Ascending aorta (tissue), 2 donors: ENCODE measurements at places on chromosomes 7 and 10. TPM values are rescaled to one million over a fixed set of nuclear protein-coding genes. Genes with fewer than 3 reads are reported as not detected.

The HPSE2 gene
- not detected for total RNA-seq

The NUDT13 gene
- 7.6 TPM for total RNA-seq

The ADAM22 gene
- total RNA-seq, result 0.85 TPM

The RAB19 gene
- not detected for total RNA-seq

The LRIT1 gene
- not detected for total RNA-seq

The RBM48 gene
- total RNA-seq, result 2.2 TPM

The TRIM50 gene
- not detected for total RNA-seq

The ATOH7 gene
- total RNA-seq, result not detected

The CARD11 gene
- 0.64 TPM for total RNA-seq

The GPR146 gene
- total RNA-seq, result 224 TPM

The CNTNAP2 gene
- not detected for total RNA-seq

- H3K27me3 ChIP-seq, result no peaks in the 10 kb centered on the region
- no peaks in the 10 kb centered on the region for H3K4me1 ChIP-seq
- H3K36me3 ChIP-seq, result no peaks in the 10 kb centered on the region
- no peak overlapping the region for H3K27ac ChIP-seq
These were observed 84.4 kb downstream of the KLF6 start for GRCh38 chr10:3700531-3701076.

DNA sequence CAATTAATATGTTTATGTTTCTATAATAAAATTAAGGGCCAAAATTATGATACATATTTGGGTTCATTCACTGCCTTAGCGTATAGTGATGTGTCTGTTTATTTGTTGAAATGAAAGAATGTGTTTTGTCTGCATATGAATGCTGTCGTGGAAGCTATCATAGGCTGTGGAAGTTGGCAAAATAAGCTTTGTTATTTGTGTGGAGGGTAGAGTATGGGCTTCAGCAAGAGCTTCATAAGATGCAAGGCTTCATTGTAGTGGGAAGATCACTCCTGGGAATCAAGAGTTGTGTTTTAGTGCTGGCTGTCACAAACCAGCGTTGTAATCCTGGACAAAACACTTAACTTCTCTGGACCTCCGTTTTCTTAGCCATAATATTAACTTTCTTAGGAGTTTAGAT, 2.5 kb downstream of the SLK start:
- H3K27me3 ChIP-seq, result no peaks in the 10 kb centered on the region
- no peaks in the 10 kb centered on the region for H3K36me3 ChIP-seq
- no peak overlapping the region for H3K27ac ChIP-seq
- no peak for DNase-seq
- peak overlapping the region; percentile 87 for H3K4me3 ChIP-seq

GRCh38 chr10:84587789-84588188, 259.4 kb downstream of the CCSER2 start:
- H3K4me1 ChIP-seq, result no peaks in the 10 kb centered on the region
- H3K27ac ChIP-seq, result no peak overlapping the region
- no peak overlapping the region for H3K4me3 ChIP-seq
- H3K27me3 ChIP-seq, result no peaks in the 10 kb centered on the region
- no peak for DNase-seq
- no peaks in the 10 kb centered on the region for H3K36me3 ChIP-seq

DNA sequence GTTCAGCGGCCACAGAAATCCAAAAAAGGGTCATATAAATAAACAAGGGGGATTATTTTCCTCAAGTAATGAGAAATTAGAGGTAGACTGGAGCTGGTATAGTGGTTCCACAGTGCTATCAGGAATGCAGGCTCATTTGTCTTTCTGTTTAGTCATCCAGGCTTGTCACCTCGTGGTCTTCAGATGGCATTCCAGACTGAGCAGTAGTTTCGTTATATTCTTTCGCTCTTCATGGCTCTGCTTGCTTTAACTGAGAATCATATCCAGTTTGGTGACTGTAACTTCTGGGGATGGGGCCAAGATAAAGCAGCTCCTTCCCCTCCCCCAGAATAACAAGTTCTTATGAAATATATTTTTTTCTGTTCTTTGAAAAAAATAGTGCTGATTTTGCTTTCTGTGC, 9.5 kb downstream of the ANKIB1 start:
- no peaks in the 10 kb centered on the region for H3K36me3 ChIP-seq
- peak overlapping the region; percentile 46 for H3K27ac ChIP-seq
- peaks cover 8% of the 10 kb centered on the region for H3K4me1 ChIP-seq
- H3K27me3 ChIP-seq, result no peaks in the 10 kb centered on the region

- no peak overlapping the region for H3K27ac ChIP-seq
- H3K36me3 ChIP-seq, result no peaks in the 10 kb centered on the region
- no peaks in the 10 kb centered on the region for H3K4me1 ChIP-seq
These were observed 165.8 kb upstream of the PRSS1 start for GRCh38 chr7:142583446-142583845.

GRCh38 chr7:2143450-2143849, 89.3 kb downstream of the MAD1L1 start:
- no peak overlapping the region for H3K4me3 ChIP-seq
- no peak for DNase-seq
- no peak overlapping the region for H3K27ac ChIP-seq
- no peaks in the 10 kb centered on the region for H3K4me1 ChIP-seq
- no peaks in the 10 kb centered on the region for H3K27me3 ChIP-seq

DNA sequence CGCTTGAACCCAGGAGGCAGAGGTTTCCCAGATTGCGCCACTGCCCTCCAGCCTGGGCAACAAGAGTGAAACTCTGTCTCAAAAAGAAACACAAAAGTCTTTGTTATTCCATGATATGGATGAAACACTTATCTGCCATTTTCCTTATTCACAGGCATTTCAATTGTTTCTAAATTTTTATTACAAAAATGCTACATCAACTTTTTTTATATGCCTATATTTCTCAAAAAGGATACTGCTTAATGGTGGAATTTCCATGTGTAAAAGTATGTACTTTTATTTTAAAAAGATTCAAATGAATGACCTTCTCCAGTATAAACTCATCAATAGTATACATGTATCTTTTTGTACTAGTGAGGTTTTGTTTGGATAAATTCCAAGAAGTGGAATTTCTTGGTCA, 41.9 kb upstream of the STMP1 start:
- no peak overlapping the region for H3K4me3 ChIP-seq
- DNase-seq, result no peak
- peaks cover 4% of the 10 kb centered on the region for H3K4me1 ChIP-seq
- H3K27me3 ChIP-seq, result no peaks in the 10 kb centered on the region
- H3K27ac ChIP-seq, result no peak overlapping the region

GRCh38 chr7:21959387-21959776, 13.7 kb upstream of the CDCA7L start:
- H3K36me3 ChIP-seq, result no peaks in the 10 kb centered on the region
- no peak for DNase-seq
- H3K4me1 ChIP-seq, result no peaks in the 10 kb centered on the region
- H3K27ac ChIP-seq, result no peak overlapping the region

DNA sequence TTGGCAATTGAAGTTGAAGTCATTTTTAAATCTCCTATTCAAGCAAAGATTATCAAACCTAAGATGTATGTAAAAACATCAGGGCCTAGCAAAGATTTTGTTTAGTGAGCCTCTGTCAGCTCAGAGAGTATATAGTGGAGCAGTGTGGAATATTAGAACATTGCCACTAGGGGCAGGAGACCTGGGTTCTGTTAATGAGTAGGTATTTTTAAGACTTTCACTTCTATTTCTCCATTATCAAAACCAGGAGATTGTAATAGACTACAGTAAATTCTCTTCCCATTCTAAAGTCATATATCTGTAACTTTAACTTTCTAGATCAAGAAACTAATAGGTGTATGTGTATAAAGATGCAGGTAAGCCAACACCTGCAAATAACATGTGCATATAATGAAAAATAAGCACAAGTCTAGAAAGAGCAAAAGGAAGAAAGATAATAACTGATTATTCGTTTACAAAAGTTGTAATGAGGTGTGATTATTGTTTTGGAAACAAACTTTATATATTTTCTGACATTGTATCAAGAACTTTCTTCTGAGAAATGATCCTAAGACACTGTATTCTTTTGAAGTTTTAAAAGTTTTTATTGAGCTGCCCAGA, 64.4 kb downstream of the KCND2 start:
- no peaks in the 10 kb centered on the region for H3K36me3 ChIP-seq
- H3K27ac ChIP-seq, result no peak overlapping the region
- H3K27me3 ChIP-seq, result no peaks in the 10 kb centered on the region
- no peaks in the 10 kb centered on the region for H3K4me1 ChIP-seq
- no peak for DNase-seq

- no peaks in the 10 kb centered on the region for H3K36me3 ChIP-seq
- H3K27ac ChIP-seq, result no peak overlapping the region
- H3K27me3 ChIP-seq, result no peaks in the 10 kb centered on the region
- no peak for DNase-seq
These were observed 40.3 kb downstream of the TMEM178B start for GRCh38 chr7:141114029-141114664.

DNA sequence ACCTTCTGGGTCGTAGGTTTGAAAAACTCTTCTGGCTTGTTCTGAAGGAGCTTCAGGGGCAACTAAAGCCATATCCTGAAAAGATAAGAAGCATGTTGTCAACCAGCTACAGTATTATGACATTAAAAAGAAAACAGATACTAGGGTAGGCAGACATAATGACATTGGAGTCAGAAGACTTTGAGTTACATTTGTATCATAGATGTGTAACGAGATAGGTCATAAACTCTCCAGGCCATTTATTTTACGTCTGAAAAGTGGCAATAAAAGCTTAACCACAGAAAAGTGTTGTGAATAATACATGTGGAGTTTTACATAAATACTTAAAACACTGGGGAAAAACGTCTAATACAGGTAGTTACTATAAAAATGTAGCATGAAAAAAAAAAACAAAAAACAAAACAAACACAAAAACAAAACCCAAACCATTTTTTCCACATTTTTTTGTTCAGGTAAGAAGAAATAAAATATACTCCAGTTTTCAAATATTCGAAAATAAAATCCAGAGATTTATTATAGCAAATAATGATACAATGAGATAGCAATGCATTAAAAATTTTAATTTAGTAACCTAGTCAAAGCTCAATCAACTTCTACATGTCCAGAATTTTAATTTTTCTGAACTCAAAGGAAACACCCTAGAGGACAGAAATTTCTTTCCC, 64.1 kb downstream of the MINDY3 start:
- H3K36me3 ChIP-seq, result peaks cover 2% of the 10 kb centered on the region
- H3K4me1 ChIP-seq, result peaks cover 19% of the 10 kb centered on the region
- no peak overlapping the region for H3K4me3 ChIP-seq

DNA sequence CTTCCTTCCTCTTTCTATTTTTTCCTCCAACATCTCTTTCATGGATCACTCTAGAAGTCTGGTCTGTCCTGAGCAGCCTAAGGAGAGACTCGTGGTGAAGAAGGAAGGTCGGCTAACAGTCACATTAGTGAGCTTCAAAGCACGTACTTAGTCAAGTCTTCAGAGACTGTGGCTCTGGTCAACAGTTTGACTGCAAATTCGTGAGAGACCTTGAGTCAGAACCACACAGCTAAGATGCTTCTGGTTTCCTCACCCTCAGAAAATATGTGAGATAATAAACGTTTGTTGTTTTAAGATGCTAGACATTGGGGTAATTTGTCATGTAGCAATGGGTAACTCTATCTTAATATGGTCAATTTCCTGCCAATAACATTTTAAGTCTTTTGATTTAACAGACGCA, 126.2 kb upstream of the LRRN3 start:
- H3K4me1 ChIP-seq, result no peaks in the 10 kb centered on the region
- no peak for DNase-seq
- no peak overlapping the region for H3K4me3 ChIP-seq
- H3K36me3 ChIP-seq, result no peaks in the 10 kb centered on the region
- H3K27ac ChIP-seq, result no peak overlapping the region
- no peaks in the 10 kb centered on the region for H3K27me3 ChIP-seq

- H3K36me3 ChIP-seq, result no peaks in the 10 kb centered on the region
- DNase-seq, result no peak
- H3K27me3 ChIP-seq, result no peaks in the 10 kb centered on the region
- peak within 1 kb of the TSS; percentile 88 for H3K27ac ChIP-seq
- peaks cover 5% of the 10 kb centered on the region for H3K4me1 ChIP-seq
These were observed at the start of gene TRIM24 for GRCh38 chr7:138460176-138460648. Gene TRIM24, plus strand, starts transcription at chr7:138460259. Its CDS starts 290 bp downstream, at chr7:138460549.

GRCh38 chr10:33005322-33006301, 47.6 kb upstream of the ITGB1 start:
- H3K27ac ChIP-seq, result peak overlapping the region; percentile 89
- peak; percentile 56 for DNase-seq
- H3K4me1 ChIP-seq, result peaks cover 10% of the 10 kb centered on the region

- no peaks in the 10 kb centered on the region for H3K27me3 ChIP-seq
- H3K27ac ChIP-seq, result no peak overlapping the region
- H3K4me3 ChIP-seq, result no peak overlapping the region
- H3K4me1 ChIP-seq, result peaks cover 7% of the 10 kb centered on the region
These were observed 76.7 kb downstream of the MKLN1 start for GRCh38 chr7:131404226-131404911.

DNA sequence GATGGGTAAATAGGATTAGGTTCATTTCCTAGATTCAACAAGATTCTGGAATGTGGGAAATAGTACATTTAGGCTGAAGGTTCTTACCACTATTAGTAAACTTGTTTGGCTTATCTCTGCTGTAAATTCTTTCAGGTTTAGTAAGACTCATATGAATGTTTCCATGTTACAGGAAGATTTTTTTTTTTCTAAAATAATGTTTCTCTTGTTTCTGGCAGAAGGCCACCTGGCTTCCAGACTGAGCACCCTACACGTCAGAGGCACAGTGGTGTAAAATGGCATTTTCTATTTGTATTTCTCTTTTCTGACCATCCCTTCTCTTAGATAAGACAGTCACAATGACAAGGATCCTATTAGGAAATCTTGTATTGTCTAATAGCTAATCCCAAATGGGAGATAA, 22.7 kb upstream of the AASS start:
- H3K36me3 ChIP-seq, result no peaks in the 10 kb centered on the region
- no peak for DNase-seq
- peaks cover 3% of the 10 kb centered on the region for H3K4me1 ChIP-seq
- H3K27me3 ChIP-seq, result no peaks in the 10 kb centered on the region
- no peak overlapping the region for H3K4me3 ChIP-seq
- no peak overlapping the region for H3K27ac ChIP-seq

- no peaks in the 10 kb centered on the region for H3K4me1 ChIP-seq
- no peak overlapping the region for H3K27ac ChIP-seq
- DNase-seq, result no peak
- no peak overlapping the region for H3K4me3 ChIP-seq
These were observed 784.5 kb upstream of the ZWINT start for GRCh38 chr10:57145548-57145947.

DNA sequence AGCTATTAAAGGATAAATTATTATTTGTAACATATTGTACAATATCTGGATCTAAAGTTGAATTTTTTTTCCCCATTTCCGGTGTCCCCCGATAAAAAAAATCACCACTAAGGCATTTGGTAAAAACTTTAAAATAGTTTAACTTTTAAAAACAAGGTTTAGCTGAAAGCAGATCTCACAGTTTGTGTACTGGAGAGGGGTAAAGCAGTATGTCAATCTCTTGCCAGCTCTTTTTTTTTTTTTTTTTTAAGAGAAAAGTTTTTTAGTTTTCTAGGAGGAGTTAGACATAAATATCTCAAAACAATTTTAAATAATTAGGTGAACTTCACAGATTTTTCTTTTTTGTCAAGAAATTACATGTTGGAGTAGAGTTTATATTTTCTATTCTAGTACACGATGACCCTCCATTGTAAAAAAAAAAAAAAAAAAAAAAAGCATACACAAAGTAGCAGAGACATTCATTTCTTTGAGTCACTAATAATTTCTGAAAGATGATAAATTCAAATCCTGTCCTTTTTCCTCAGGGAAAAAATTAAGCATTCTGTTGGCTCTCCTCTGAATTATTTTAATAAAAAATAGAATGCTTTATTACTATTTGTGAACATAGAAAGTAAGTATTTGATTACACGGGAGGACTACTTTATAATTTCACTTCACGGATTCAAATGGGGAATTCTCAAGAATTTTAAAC, 1.9 kb upstream of the HBP1 start:
- H3K36me3 ChIP-seq, result no peaks in the 10 kb centered on the region
- H3K4me1 ChIP-seq, result no peaks in the 10 kb centered on the region
- H3K4me3 ChIP-seq, result peak overlapping the region; percentile 63
- DNase-seq, result no peak
- H3K27ac ChIP-seq, result peak overlapping the region; percentile 92

GRCh38 chr7:23100697-23101096, 4.9 kb upstream of the KLHL7 start:
- DNase-seq, result no peak
- H3K27ac ChIP-seq, result no peak overlapping the region
- no peaks in the 10 kb centered on the region for H3K36me3 ChIP-seq
